ENCODE measurements at places on chromosomes 12 and 14. TPM values are rescaled to one million over a fixed set of nuclear protein-coding genes. Genes with fewer than 3 reads are reported as not detected.

The AQP2 gene
- total RNA-seq = not detected

The PLA2G1B gene
- total RNA-seq = not detected

The MYH7 gene
- total RNA-seq = not detected

The PRH1 gene
- 4.1 TPM for total RNA-seq

The ACOT4 gene
- 0.68 TPM for total RNA-seq

The TMED8 gene
- total RNA-seq = 8.5 TPM

The CCDC38 gene
- total RNA-seq = not detected

The GUCY2C gene
- total RNA-seq = not detected

The PTHLH gene
- 43.7 TPM for total RNA-seq

The PIANP gene
- not detected for total RNA-seq

The RNASE3 gene
- not detected for total RNA-seq

The TSPAN8 gene
- total RNA-seq = 0.07 TPM

The NRXN3 gene
- under 0.01 TPM for total RNA-seq

The CLEC2A gene
- total RNA-seq = not detected

The ALDH1L2 gene
- 34.2 TPM for total RNA-seq

The LRIG3 gene
- 34.2 TPM for total RNA-seq

The HHIPL1 gene
- total RNA-seq = 1.0 TPM

The CCDC175 gene
- total RNA-seq = not detected

The SIX1 gene
- total RNA-seq = 11.2 TPM

The AQP6 gene
- not detected for total RNA-seq

The CDH24 gene
- 2.4 TPM for total RNA-seq

The AJUBA gene
- 317 TPM for total RNA-seq

The KRT2 gene
- not detected for total RNA-seq

The CRACR2A gene
- 5.8 TPM for total RNA-seq

The SYCP3 gene
- total RNA-seq = under 0.01 TPM

The NFE2 gene
- total RNA-seq = not detected

The CELA1 gene
- total RNA-seq = not detected

Measured in nasal cavity respiratory epithelium epithelial cell of viscerocranial mucosa (primary cell).